HCT116 (cell line): ENCODE measurements at places on chromosomes 12 and 14. TPM values are rescaled to one million over a fixed set of nuclear protein-coding genes. Genes with fewer than 3 reads are reported as not detected.

Gene TMX1
- 46.2 TPM for total RNA-seq

Gene LBHD2
- total RNA-seq: not detected

Gene VRTN
- 0.10 TPM for total RNA-seq

Gene AHNAK2
- total RNA-seq: 45.0 TPM

Gene SVOP
- 0.47 TPM for total RNA-seq

Gene SLC38A4
- not detected for total RNA-seq

Gene ADCY6
- 24.9 TPM for total RNA-seq

Gene CLEC14A
- total RNA-seq: 0.10 TPM

Gene FLRT2
- total RNA-seq: 0.17 TPM
